ENCODE measurements at places on chromosomes 12 and 14. TPM values are rescaled to one million over a fixed set of nuclear protein-coding genes. Genes with fewer than 3 reads are reported as not detected.

Gene DRAM1
- 4.0 TPM for total RNA-seq

GRCh38 chr12:26818201-26818600, 14.8 kb downstream of the ITPR2 start:
- no peak for DNase-seq

- no peak for DNase-seq
Measured at GRCh38 chr14:90703841-90704737, 112.1 kb downstream of the TTC7B start.

DNA sequence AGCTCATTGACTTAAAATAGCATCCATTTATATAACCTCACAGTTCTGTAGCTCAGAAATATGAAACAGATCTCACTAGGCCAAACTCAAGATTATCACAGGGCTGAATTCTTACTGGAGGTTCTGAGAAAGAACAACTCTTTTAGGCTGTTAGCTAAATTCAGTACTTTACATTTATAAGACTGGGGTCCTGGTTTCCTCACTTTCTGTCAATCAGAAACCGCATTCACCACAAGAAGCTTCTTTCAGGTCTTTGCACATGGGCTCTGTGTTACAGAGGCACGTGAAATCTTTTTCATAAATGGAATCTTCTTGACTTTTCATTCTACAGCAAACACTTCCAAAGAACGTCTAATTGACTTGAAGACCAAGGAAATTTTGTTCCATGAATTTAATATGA, 876.3 kb upstream of the FOXG1 start:
- no peak for DNase-seq

- no peak for DNase-seq
Measured at GRCh38 chr12:72872238-72872887, 600.2 kb downstream of the TRHDE start.

DNA sequence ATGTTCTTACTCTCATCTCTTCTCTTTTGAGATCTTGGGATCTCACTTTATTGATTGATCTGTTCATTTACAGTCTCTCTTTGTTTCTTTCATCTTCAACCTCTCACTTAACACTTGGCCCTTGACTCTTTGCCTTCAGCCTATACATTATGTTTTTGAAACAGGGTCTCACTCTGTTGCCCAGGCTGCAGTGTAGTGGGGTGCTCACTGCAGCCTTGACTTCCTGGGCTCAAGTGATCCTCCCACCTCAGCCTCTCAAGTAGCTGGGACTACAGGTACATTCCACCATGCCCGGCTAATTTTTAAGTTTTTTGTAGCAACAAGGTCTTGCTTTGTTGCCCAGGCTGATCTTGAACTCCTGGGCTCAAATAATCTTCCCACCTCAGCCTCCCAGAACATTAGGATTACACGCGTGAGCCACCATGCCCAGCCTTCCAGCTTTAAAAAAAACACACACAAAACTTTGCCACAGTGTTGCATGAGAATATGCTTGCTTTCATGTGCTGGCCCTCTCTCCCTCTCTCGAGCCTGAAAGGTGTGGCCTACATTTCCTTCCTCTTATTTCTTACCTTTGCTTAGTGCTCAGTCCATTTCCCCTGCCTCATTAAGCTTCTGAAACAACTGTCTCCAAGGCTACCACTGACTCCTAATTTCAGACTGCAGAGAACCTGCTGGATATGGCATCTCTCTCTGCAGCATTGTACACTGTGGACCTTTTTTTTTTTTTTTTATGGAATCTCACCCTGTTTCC, 9.9 kb downstream of the DIP2B start:
- DNase-seq = peak; percentile 27

DNA sequence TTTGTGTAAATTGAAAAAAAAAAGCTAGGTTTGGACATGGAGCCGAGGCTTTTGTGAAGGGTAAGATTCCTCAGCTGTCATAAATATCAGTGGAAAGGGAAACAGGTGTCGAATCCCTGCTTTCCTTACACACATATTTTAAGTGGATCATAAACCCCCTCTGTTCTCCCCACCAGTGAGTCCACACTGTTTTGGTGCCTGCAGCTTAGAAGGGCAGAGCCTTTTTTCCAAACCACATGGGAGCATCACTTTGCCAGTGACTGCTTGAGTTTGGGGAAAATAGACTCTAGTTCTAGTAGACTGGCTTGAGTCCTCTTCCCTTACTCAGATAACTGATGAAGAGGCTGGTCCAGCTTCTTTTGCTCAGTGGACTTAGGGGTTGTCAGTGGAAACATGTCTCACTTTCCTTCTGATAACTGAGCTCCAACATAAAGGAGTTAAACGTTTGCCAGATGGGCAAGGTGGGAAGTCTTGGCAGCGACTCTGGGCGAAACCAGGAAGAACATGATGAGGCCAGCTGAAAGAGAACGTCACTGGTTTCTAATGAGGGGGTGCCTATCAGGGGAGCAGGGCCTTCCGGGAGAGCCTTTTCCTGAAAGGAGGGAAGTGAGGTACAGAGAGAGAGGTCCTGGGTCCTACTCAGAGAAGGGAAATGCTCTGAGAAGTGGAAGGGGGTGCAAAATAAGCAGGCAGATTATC, 168.1 kb upstream of the PARP11 start:
- no peak for DNase-seq

Gene FAM181A
- total RNA-seq = not detected

DNA sequence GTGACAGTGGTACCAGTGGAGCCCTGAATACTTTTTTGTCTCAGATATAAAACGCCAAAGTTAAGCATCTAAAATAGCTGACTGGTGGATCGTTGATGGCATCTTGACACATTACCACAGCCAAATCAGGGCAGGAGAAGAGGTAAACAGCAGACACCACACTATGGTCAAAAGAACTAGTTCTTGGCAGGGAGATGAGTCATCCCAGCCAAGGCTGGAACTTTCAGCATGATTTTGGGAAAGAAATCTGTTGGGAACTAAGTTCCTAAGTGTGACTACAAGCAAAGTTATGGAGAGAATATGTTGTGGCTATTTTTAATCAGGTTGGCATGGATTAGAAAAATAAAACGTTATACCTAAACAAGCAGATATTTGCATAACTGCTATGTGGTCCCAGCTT, 36.9 kb downstream of the LGR5 start:
- DNase-seq = no peak

Gene SEC23A
- total RNA-seq = 59.7 TPM

- DNase-seq = no peak
Measured at GRCh38 chr14:69046476-69046860, 67.4 kb upstream of the ACTN1 start.

GRCh38 chr12:105955976-105956375, 182.8 kb downstream of the NUAK1 start:
- no peak for DNase-seq

Data from activated CD4-positive, alpha-beta memory T cell treated with anti-CD3 and anti-CD28 coated beads, Interleukin-2, amount 10 ng/mL, durations not matched to agents 7 days and 5 days (primary cell).